ENCODE measurements at places on chromosomes 16 and 17.

DNA sequence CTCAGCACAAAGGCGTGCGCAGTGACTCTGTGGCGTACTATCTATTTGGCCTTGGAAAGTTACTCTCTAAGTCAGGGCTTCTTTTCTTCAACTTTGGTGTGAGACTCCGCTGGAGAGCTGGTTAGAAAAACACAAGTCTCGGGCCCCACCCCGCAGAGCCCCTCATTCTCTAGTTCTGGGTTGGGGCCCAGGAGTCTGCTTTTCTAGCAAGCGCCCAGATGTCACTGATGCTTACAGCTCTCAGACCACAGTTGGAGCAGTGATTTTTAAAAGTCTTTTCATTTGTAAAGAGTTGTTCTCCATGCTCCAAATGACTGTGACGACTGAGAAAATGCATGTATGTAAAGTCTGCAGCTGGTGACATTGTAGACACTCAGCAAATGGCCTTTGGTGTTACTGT, 582.3 kb downstream of the WWOX start:
- DNase-seq: no peak

- DNase-seq: no peak
Observed at GRCh38 chr17:61400717-61401388, 1.2 kb downstream of the TBX2 start.

DNA sequence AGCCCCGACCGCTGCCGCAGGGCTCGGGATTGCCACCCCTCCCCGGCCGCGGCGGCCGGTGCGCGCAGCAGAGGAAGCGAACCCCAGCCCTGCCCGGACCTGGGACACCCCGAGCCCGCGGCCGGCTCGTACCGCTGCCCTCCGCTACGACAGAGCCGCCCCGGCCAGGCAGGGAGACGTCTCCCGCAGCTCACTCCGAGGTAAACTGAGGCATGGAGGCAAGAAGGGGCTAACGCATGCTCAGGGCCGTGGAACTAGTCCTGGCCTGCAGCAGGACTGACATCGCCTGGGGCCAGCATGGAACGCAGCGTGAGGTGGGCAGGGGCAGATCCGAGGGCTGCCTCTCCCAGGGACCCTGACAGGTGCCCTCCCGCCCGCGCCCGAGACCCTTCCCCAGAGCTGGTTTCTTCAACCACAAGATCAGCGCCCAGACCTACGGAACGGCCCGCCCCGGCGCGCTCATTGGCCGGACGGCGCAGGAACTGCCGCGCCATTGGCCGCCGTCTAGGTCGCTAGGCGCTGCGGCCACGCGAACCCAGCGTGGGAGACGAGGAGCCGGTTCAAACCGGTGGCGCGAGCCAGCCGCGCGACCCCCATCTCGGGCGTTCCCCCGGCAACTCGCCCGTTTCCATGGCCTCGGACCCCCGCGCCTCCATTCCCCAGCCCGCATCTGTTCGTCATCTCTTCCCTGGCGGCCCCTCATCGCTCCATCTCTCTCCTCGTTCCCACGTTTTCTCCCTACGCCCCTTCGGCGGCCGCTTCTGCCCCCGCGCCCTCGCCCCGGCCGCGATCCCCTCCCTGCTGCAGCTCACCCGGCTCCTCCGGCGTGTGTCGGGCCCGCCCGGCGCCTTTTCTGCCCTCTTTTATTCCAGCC, at the start of gene SLC43A2:
Gene SLC43A2, minus strand, starts transcription at position 853 of the 874 bp plus-strand sequence. CDS start 960 bp downstream, outside the sequence.
- DNase-seq: peak; percentile 82

GRCh38 chr16:88994695-88995094, 17.7 kb upstream of the CBFA2T3 start:
- DNase-seq: no peak

- no peak for DNase-seq
Observed at GRCh38 chr17:50051082-50051576, 4.8 kb upstream of the ITGA3 start.

- peak; percentile 93 for DNase-seq
Observed at GRCh38 chr17:18025241-18025944, 13.6 kb downstream of the ATPAF2 start.

GRCh38 chr16:68668266-68668665, 23.2 kb downstream of the CDH3 start:
- DNase-seq: no peak

GRCh38 chr17:75507733-75508719, 7.3 kb downstream of the CASKIN2 start:
- DNase-seq: no peak

DNA sequence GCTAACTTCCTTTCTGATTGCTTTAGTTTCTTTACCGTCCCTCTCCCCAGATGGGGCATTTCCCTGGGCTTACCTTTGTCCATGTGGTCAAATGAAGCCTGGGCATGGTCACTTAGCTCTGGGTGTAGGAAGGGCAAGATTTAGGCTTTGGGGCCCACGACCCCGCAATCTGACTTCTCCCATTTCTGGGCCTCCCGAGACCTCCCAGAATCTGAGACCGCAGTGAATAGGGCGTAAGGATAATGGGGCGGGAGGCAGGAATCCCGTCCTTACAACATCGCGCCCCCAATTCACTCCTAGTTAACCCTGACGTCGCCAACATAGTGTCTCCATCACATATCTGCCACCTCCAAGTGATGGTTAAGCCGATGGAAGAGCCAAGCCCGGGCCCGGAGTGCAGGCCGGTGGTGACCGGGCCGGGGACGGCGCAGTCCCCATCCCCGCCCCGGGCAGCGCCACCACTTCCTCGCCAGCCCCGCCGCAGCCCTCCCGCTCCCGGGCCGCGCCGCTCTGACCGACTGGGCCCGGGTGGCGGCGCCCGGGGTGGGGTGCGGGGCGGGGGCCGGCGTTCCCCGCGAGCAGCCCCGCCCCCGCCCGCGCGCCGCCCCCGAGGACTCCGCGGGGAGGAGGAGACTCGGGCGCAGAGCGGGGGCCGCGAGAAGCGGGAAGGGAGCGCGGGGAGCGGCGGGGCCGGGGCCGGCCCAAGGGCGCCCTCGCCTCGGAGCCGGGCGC, at the start of gene RHBDL3:
Gene RHBDL3, plus strand, starts transcription at position 641 of the 732 bp plus-strand sequence. CDS start 358 bp downstream, outside the sequence.
- DNase-seq: no peak

GRCh38 chr16:59385959-59386358, 651.8 kb upstream of the GOT2 start:
- no peak for DNase-seq

GRCh38 chr16:11604783-11605563, 18.3 kb upstream of the LITAF start:
- peak; percentile 68 for DNase-seq

DNA sequence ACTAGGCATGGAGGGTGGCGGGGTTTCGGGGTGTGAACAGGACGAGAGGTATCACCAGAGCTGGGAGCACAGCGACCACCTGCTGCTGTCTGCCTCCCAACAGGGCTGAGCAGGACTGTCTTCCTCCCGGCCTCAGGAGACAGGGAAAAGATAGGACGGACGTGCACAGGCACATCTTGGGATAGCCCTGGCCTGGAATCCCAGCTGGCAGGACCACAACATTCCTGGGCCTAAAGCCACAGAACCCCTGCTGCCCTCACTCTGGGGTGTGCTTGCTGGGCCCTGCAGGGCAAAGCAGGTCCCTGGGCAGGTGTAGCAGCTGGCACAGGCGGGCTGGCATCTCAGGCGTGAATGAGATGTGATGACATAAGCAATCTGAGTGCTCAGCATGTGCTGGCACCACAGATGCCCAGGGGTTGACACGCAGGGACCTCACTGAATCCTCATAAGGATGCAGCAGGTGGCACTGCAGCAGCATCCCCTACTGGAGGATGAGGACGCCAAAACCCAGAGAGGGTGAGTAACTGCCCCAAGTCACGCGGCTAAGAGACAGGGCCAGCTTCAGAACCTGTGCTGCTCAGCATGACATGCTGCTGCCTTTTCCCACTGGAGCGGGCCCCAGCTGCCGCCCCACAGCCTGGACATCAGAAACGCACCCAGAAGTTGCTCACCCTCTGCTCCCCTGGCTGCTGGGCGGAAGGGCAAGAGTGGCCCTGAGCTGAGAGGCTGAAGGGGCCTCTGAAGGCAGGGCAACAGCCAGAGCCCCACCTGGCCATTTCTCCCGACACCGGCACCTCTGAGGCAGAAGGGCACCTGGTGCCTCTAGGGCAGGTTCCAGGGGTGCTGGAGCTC, 7.1 kb downstream of the CORO7 start:
- DNase-seq: no peak

DNA sequence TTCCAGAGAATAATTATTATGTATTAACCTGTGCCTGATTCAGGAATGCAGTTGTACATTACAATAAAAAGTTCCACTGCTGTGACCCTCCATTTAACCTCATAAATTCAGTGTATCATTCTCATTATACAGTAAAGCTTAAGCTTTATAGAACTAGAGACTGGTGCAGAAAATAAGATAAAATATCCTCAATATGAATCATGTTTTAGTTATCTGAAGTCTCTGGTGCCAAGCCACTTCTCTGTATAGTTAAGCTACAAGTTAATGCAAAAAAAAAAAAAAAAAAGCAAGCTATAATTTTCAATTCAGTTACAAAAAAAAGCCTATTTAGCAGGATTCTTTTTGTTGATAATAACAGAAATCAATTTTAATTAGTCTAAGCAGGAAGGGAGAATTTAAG, 22.4 kb upstream of the SMIM36 start:
- DNase-seq: no peak

DNA sequence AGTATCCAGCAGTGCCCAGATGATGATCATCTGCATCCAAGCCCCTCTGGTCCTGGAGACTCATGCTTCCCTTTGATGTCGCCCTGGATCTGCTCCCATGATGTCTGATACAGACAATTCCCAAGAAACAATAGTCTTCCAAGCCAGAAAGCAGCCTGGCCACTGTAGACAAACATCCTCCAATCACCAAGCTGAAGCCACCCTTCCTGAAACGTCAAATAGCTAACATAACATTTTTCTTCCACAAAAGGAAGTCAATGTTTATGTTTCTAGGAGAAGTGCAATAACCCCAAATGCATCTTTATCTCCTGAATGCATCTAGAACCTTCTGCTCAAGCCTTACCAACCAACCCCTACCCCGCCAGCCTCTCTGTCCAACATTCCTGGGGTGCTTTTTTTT, 1.2 kb upstream of the DPEP2 start:
- DNase-seq: peak; percentile 56

DNA sequence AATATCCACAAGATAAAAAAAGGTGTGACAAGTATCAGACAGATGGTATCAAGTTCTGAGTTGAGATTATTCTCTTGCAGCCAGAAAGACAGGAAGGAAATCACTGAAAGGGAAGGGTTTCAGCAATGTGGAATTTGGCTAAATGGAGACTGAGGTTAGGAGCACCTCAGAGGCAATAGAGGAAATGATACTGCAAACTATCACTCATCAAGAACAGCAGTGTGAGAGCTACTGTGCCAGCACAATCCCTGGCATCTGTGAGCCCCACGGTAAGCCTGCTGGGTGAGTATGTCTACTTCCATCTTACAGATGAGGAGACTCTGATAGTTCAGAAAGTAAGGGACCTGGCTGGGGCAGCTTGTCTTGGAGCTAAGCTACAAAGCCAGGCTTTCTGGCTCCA, 162.0 kb downstream of the SALL1 start:
- DNase-seq: no peak

GRCh38 chr16:78251115-78251514, 151.7 kb downstream of the WWOX start:
- no peak for DNase-seq

DNA sequence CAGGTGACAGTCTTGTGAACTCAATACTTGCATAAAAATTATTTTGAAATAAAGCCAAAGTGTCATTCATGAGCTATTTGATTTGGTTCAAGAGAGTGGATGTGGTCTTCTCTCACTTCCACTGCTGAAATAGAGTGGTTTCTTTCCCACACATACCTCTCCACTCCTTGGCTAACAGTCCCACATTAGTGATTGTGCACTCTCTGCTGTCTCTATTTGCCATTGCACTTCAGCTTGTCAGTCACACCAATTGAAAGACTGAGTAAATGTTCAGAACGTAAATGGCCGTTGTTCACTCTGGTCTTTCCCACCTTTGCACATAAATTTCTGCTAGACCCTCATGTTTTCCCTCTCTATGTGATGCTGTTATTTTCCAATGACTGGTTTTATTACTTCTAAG, 197.5 kb downstream of the FTO start:
- DNase-seq: no peak

- no peak for DNase-seq
Observed at GRCh38 chr17:13492737-13493122, 109.0 kb downstream of the HS3ST3A1 start.

DNA sequence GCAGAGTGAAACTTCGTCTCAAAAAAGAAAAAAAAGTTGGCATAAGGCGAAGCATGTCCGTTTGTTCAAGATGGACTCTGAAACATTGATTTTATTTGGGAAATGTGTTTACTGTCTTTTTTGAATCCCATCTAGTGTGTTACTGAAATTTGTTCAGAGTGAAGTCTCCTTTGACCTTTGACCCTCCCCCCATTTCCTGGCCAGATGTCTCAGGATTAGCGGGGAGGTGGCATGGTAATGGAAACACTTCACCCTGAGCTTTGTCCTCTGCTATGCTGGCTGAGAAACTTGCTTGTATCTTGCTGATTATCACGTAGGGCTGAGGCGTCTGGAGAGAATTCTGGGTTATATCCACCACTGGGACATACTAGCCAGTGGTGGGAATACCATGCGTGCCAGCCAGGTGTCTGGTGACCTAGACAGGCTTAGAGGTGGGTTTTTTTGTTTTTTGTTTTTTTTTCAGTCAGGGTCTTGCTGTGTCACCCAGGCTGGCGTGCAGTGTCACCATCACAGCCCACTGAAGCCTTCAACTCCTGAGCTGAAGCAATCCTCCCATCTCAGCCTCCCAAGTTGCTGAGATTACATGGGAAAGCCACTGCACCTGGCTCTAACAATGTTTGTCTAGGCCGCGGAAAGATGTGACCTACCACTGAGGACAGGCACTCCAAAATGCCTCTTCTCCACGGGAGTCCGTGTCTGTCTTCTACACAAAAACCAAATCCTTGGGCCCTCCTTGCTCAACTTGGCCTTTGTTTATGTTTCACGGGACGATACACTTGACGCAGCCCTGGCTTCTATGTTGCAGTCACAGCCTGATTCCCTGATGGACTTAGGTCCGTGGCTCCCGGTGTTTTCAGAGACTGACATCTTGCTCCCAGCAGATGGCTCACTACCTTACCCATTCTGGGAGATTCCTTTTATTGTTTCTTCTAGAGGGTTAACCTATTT, 6.6 kb upstream of the GALK1 start:
- no peak for DNase-seq

- DNase-seq: no peak
Observed at GRCh38 chr17:55811536-55811935, 60.7 kb downstream of the PCTP start.

DNA sequence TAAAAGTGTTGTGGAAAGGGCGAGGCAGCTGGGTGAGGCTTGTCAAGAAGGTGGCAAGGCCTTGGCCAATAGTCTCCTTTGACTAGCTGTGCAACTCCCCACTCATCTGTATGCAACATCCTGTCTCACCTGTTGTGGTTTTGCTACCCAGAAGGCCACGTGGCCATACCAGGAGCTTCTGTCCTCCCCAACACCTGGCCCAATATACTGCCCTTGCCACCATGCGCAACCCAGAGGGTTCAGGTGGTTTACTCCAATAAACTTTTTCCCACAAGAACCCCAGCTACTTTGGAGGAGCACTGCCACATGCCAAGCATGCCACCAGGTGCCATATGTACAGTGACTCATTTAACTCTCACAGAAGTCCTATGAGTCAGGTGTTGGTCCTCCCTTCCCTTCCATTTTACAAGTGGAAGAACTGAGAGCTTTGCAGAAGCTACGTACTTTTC, 10.2 kb downstream of the MYO19 start:
- DNase-seq: no peak

GRCh38 chr16:80441935-80442334, 98.9 kb upstream of the DYNLRB2 start:
- DNase-seq: no peak
